ENCODE measurements at places on chromosomes 16 and 17.

GRCh38 chr17:68102318-68102758 is 66.8 kb downstream of the KPNA2 start:
- DNase-seq: no peak

GRCh38 chr17:78289004-78289403 is 57.6 kb downstream of the TMEM235 start:
- no peak for DNase-seq

DNA sequence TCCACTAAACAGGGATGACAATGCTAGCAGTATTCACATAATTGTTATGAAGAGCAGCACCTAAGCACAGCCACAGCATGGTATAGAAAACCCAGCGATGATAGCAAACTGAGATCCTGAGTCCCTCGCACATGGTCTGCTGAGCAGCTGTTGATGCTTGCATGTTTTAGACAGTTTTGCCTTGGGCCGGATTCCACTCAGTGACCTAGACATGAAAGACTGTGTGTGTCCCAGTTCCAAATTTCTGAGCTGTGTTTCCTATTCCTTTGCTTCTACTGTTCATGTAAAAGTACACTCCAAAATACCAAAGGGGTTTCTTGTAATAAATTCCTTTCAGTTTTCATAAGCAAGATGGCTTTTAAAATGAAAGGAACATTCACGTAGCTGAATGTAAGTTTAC is 30.8 kb upstream of the CMTR2 start:
- DNase-seq: no peak

DNA sequence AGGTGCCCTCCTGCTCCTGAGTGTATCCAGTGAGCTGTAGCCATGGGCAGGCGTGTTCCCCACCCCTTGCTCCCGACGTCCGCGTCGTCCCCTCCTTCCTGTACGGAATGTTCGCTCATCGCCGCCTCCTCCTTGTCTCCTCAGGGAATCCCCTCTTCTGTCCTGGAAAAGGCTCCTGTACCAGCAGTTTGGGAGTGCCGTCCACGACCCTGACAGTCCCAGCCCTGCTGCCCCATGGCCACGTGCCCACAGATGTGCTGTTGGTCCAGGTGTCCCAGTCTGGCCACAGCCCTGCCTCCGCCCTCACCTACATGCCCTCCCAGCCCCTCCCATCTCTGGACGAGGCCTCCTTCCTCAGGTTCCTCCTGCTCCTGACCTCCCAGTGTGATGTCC is 30.2 kb downstream of the OR1D5 start:
- no peak for DNase-seq

DNA sequence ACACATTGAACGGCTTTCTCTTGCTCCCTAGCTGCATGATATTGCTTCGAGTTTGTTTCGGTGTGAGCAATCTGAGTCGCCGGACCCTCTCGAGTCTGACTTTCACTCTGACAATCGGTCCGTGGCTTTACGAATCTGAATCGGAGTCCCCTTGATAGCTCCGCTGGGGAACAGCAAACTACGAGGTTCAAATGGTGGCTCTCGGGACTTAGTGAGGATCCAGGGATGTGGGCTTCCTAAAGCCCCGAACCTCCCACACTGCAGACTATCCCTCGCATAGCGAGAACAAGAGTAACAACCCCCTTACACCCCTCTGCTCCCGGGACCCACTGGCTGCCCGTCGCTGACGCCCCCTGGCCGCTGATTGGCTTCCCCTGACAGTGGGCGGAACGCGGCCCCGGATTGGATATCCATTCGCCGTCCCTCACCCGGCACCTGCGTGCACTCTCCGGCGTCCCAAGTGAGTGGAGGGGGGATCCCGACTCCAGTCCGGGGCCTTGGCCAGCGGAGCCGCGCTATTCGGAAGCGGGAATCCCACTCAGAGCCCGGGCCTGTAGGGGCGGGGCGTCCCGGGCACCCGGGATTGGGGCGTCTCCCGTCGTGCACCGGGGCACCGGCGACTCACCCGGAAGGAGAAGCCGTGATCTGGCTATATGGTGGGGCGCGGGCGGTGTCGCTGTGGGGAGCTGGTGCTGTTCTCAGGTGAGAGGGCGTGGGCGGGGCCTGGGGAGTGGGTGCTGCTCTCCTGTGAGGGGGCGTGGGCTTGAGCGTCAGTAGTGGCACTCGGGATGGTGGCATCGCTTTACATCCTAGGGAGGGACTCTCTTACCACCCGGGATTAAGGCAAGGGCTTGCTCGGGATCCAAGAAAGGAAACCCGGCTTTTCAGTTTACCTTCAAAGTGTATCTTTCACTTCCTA is at the start of gene SNX11:
Gene SNX11 (plus strand): TSS at position 630 of the 919 bp plus-strand sequence. CDS start 4,278 bp downstream, outside the sequence.
- DNase-seq: peak; percentile 91

Data from dermis microvascular lymphatic vessel endothelial cell (primary cell).